ENCODE measurements at places on chromosomes 13 and 19. TPM values are rescaled to one million over a fixed set of nuclear protein-coding genes. Genes with fewer than 3 reads are reported as not detected.

The ZNF492 gene
- not detected for total RNA-seq

The PLPP2 gene
- total RNA-seq = 1.9 TPM

The RASGRP4 gene
- total RNA-seq = not detected

DNA sequence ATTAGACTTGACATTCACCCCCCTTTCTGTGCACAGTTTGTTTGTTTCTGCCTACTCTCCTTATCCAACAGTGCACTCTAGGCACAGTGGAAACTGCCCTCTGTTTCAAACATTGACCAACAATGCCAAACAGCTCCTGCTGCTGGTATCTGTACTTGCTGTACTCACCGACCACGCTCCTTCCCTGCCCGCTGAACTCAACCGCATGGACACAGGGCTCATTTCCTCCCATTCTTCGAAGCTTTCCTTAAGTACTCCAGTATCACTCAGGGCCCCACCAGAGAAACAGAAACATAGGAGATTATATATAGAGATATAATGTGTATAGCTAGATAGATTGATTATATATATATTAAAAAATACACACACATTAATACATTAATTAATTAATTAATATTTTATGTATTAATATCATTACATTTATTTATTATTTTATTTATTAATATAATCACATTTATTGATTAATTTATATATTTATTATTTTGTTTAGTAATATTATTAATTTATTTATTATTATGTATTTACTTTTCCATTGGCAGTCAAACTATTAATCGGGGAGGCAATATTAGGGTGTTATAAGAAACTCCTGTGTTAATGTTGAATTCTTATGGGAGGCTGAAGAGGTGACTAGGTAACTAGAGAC lies 1528.2 kb downstream of the EFNB2 start:
- no peaks in the 10 kb centered on the region for H3K36me3 ChIP-seq
- H3K4me3 ChIP-seq = no peak overlapping the region
- DNase-seq = no peak
- peaks cover 5% of the 10 kb centered on the region for H3K4me1 ChIP-seq

The CASP14 gene
- total RNA-seq = not detected

- H3K27me3 ChIP-seq = peaks cover 2% of the 10 kb centered on the region
- no peak for DNase-seq
- no peaks in the 10 kb centered on the region for H3K4me1 ChIP-seq
- H3K27ac ChIP-seq = no peak overlapping the region
These were observed 77.0 kb downstream of the LRRC63 start for GRCh38 chr13:46288570-46289259.

The VAV1 gene
- not detected for total RNA-seq

- no peaks in the 10 kb centered on the region for H3K4me1 ChIP-seq
- peaks cover 19% of the 10 kb centered on the region for H3K36me3 ChIP-seq
- no peak for DNase-seq
- no peak overlapping the region for H3K4me3 ChIP-seq
- H3K27ac ChIP-seq = no peak overlapping the region
These were observed 16.0 kb downstream of the UFM1 start for GRCh38 chr13:38365661-38366060.

DNA sequence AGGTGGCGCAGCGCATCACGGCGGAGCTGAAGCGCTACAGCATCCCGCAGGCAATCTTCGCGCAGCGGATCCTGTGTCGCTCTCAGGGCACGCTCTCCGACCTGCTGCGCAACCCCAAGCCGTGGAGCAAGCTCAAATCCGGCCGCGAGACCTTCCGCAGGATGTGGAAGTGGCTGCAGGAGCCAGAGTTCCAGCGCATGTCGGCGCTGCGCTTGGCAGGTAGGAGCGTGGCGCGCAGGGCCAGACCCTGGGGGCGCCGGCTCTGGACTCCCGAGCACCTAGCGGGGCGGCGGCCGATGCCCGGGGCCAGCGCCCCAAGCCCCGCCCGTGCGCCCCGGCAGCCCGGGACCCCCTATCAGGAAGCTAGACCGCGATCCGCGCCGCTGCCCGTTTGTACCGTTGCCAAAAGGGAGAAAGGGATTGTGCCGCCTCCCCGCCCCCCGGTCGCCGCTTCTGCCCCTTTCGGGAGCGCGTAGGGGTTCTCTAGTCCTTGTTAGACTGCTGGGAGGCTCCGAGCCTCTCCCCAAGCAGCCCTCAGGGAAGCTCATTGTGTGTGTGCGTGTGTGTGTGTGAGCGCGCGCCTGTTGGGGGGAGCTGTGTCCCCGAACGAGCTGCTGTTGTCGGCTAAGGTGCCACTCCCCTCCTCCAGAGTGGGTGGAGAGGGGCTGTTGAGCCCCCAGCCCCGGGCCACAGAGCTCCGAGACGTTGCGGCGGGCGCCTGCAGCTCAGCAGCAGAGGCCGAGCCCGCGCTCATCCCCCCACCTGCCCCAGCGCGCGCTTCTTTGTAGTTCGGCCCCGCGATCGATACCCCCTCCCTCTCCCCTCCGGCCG lies 1.5 kb downstream of the ONECUT3 start:
- no peak for DNase-seq
- H3K27ac ChIP-seq = no peak overlapping the region
- H3K4me3 ChIP-seq = peak overlapping the region; percentile 38
- peaks cover 62% of the 10 kb centered on the region for H3K27me3 ChIP-seq
- no peaks in the 10 kb centered on the region for H3K36me3 ChIP-seq
- H3K4me1 ChIP-seq = peaks cover 10% of the 10 kb centered on the region

GRCh38 chr13:45328661-45329111 lies 12.3 kb downstream of the TPT1 start:
- peak overlapping the region; percentile 88 for H3K27ac ChIP-seq
- DNase-seq = no peak
- H3K4me1 ChIP-seq = peaks cover 71% of the 10 kb centered on the region
- H3K4me3 ChIP-seq = no peak overlapping the region

The PRX gene
- 5.0 TPM for total RNA-seq

DNA sequence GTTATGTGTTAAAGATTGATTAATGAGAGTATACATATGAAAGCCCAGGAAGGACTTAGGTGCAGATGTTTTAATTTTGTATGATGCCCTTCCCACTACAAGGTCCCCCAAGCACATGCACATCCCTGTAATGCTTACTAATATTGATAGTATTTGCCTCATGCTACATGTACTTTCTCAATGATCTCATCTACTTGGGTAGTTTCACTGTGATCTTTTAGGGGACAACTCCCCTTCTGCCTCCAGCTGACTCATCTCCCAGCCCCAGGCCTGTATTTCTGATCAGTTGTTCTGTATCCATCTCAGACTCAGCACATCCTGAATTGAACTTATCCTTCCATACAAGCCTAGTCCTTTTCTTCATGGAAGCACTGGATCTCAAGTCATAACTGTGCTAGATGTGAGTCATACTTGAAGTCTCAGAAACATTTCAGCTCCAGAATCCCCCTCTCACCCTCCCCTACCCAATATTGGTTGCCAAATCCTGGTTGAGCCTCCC lies 49.4 kb upstream of the INTS6 start:
- H3K27ac ChIP-seq = no peak overlapping the region
- H3K27me3 ChIP-seq = peaks cover 17% of the 10 kb centered on the region
- no peak for DNase-seq
- peaks cover 7% of the 10 kb centered on the region for H3K4me1 ChIP-seq
- no peak overlapping the region for H3K4me3 ChIP-seq
- no peaks in the 10 kb centered on the region for H3K36me3 ChIP-seq

GRCh38 chr13:50078895-50079654 lies 63.8 kb downstream of the KCNRG start:
- H3K4me3 ChIP-seq = peak overlapping the region; percentile 100
- H3K27me3 ChIP-seq = no peaks in the 10 kb centered on the region
- H3K27ac ChIP-seq = peak overlapping the region; percentile 100

The FKRP gene
- 34.0 TPM for total RNA-seq

DNA sequence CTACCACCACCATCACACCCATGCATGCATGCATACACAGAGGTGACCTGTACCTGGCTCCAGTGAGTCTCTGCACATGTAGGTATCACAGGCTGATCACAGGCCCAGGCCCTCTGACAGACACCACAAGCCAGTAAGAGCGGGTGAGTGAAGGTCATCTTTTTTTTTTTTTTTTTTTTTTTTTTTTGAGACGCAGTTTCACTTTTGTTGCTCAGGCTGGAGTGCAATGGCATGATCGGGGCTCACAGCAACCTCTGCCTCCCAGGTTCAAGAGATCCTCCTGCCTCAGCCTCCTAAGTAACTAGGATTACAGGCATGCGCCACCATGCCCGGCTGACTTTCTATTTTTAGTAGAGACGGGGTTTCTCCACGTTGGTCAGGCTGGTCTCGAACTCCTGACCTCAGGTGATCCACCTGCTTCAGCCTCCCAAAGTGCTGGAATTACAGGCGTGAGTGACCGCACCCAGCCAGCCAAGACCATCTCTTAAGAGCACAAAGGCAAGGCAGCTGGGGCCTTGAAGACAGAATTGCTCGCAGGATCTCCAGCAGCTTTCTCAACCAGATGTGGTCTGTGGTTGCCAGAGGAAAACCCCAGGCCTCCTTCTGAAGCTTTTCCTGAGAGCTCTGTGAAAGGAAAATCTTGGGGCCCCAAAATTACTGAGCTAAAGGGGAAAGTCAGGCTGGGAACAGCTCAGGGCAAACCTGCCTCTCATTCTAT lies 3.2 kb upstream of the NKG7 start:
- H3K36me3 ChIP-seq = no peaks in the 10 kb centered on the region
- H3K27me3 ChIP-seq = no peaks in the 10 kb centered on the region
- no peak overlapping the region for H3K27ac ChIP-seq
- H3K4me3 ChIP-seq = no peak overlapping the region
- no peaks in the 10 kb centered on the region for H3K4me1 ChIP-seq
- no peak for DNase-seq

DNA sequence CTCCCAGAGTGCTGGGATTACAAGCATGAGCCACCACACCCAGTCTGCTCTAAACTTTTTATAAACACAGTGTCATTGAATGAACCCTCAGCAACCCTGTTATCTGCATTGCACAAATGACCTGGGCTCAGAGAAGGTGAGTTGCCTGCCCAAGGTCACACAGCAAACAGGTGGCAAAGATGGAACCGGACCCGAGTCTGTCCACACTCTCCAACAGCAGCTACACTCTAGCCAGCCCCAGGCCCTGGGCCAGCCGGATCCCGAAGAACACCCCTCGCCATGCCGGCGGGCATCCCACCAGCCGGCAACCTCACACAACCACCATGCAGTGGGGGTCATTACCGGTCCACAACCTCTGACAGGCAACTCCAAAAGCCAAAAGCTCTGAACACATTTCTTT lies 14.5 kb downstream of the ERCC2 start:
- no peak overlapping the region for H3K4me3 ChIP-seq
- no peaks in the 10 kb centered on the region for H3K4me1 ChIP-seq
- H3K27ac ChIP-seq = no peak overlapping the region
- DNase-seq = no peak
- peaks cover 25% of the 10 kb centered on the region for H3K36me3 ChIP-seq

- no peak overlapping the region for H3K4me3 ChIP-seq
- H3K36me3 ChIP-seq = no peaks in the 10 kb centered on the region
- no peak for DNase-seq
- H3K27ac ChIP-seq = peak overlapping the region; percentile 96
- peaks cover 62% of the 10 kb centered on the region for H3K4me1 ChIP-seq
- no peaks in the 10 kb centered on the region for H3K27me3 ChIP-seq
These were observed 7.2 kb upstream of the BCL3 start for GRCh38 chr19:44741258-44741731.

DNA sequence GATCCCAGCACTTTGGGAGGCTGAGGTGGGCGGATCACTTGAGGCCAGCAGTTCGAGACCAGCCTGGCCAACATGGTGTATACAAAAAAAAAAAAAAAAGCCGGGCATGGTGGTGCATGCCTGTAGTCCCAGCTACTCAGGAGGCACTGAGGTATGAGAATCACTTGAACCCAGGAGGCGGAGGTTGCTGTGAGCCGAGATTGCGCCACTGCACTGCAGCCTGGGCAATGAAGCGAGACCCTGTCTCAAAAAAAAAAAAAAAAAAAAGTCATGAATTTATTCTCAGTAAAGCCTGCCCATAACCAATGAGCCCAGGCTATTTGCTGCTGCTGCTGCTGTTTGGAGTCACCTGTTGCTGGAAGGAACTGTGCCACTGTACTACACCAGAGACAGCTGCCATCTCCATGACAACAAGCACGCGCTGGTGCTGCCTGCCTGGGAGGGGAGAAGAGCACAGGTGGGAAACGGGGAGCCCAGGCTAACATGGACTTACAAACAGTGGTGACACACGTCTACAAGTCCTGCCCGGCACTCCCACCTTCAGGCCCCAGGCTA lies 11.3 kb downstream of the ZFR2 start:
- DNase-seq = no peak
- peaks cover 33% of the 10 kb centered on the region for H3K27me3 ChIP-seq
- peaks cover 4% of the 10 kb centered on the region for H3K4me1 ChIP-seq
- H3K4me3 ChIP-seq = no peak overlapping the region
- H3K36me3 ChIP-seq = no peaks in the 10 kb centered on the region

The HRC gene
- not detected for total RNA-seq

DNA sequence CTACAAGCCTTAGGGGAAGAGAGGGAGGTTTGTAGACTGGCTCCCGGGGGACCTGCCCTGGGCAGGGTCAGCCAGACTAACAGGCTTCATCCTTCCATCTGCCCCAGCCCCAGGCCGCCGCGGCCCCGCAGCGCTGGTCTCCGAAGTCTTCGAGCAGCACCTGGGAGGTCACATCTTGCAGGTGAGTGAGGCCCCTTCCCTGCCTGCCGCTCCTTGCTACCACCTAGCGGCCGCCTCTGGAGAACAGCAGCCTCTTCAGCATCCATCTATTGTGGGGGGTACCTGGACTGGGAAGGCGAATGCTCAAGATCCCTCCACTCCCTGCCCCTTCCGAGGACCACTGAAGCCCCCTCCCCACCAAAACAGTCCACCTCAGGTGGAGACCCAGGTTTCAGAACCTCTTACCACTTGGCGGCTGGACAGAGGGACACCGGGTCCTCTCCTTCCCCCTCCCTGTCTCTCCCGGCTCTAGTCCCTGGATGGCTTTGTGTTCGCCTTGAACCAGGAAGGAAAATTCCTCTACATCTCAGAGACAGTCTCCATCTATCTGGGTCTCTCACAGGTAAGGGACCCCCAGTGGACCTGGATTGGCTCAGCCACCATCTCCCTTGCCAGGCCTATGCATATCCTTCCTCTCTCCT lies 12.7 kb downstream of the NPAS1 start:
- H3K4me1 ChIP-seq = peaks cover 17% of the 10 kb centered on the region
- H3K27ac ChIP-seq = no peak overlapping the region
- no peak overlapping the region for H3K4me3 ChIP-seq
- H3K36me3 ChIP-seq = no peaks in the 10 kb centered on the region
- DNase-seq = no peak
- H3K27me3 ChIP-seq = peaks cover 10% of the 10 kb centered on the region

Data from osteocyte (in vitro differentiated cells).